Heart right ventricle (tissue), 16 donors: ENCODE measurements at places on chromosomes 11 and 22. TPM values are rescaled to one million over a fixed set of nuclear protein-coding genes. Genes with fewer than 3 reads are reported as not detected.

The AQP11 gene
- polyA plus RNA-seq: 0.22 TPM

DNA sequence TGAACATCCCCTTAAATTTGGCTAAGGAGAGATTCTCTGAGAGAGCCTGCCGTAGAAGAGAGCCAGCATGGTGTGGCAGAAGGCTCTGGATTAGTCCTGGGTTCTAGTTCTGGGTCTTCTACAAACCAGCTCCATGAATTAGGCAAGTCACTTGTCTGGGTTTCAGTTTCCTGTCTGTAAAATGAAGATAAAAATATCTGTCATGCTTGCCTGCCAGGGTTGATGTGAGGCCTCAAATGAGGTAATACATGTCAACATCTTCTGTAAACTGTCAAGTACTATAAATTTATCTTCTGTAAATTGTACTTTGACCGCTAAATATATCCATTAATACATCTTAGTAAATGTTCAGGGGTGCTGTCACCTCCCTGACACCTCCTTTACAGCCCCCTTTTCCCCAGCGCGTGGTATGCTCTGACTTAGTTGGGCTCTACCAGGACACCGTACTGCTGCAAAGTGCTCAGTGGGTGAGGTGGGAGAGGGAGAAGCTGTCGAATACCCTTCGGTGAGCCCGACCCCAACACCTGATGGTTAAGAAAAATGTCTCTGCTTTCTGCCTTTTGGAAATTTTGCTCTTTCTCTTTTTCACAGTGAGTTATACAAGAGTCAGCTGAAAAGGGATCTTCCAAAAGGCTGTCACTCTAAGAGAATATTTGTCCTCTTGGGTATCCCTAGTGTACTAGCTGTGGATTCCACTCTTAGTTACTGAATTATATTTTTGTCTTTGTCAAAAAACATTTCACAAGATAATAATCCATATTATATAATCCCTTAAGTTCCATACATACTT, 15.0 kb downstream of the RBX1 start:
- DNase-seq: no peak

- DNase-seq: peak; percentile 38
These were observed 736 bp downstream of the RDX start for GRCh38 chr11:110295531-110296225.

The PRODH gene
- polyA plus RNA-seq: 4.1 TPM

The KCNK4 gene
- not detected for polyA plus RNA-seq

- DNase-seq: peak; percentile 5
These were observed 1.9 kb downstream of the NLRP6 start for GRCh38 chr11:279966-280705.

DNA sequence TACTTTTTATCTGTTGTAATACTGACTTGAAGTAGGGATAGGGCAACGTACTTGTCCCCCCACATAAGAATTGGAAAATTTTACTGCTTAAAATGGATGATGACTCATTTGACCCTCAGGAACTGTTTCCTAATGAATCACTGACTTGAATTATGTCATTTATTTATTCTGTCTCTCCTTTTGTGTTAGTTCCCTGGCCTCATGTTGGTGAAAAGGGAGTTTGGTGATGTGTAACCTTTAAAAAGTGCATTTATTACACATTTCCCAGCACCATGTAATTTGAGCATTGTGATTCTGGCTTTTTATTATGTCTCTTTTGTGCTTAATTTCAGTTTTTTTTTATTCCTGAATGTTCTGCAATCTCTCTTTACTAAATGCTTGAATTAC, 20.3 kb upstream of the PGM2L1 start:
- no peak for DNase-seq

The UBASH3B gene
- 1.4 TPM for polyA plus RNA-seq
